ENCODE measurements at places on chromosomes 7 and 10. TPM values are rescaled to one million over a fixed set of nuclear protein-coding genes. Genes with fewer than 3 reads are reported as not detected.

LIPN gene
- not detected for total RNA-seq

SEMA3D gene
- 7.0 TPM for total RNA-seq

CYP26C1 gene
- total RNA-seq: under 0.01 TPM

FAM13C gene
- 3.9 TPM for total RNA-seq

OR13A1 gene
- not detected for total RNA-seq

CUBN gene
- total RNA-seq: 0.77 TPM

MYH16 gene
- not detected for total RNA-seq

IKZF1 gene
- total RNA-seq: not detected

LRRD1 gene
- total RNA-seq: under 0.01 TPM

FGFR2 gene
- total RNA-seq: 0.19 TPM

SSC4D gene
- 0.77 TPM for total RNA-seq

C10orf71 gene
- total RNA-seq: not detected

CDC14C gene
- not detected for total RNA-seq

IDI2 gene
- total RNA-seq: not detected

TMEM236 gene
- under 0.01 TPM for total RNA-seq

MEOX2 gene
- total RNA-seq: 43.3 TPM

SMO gene
- total RNA-seq: 4.8 TPM

SLC26A3 gene
- not detected for total RNA-seq

CCDC172 gene
- total RNA-seq: not detected

STAM gene
- total RNA-seq: 16.1 TPM

CALML5 gene
- not detected for total RNA-seq

TCERG1L gene
- total RNA-seq: not detected

MACC1 gene
- 1.1 TPM for total RNA-seq

FAM25G gene
- not detected for total RNA-seq

CPED1 gene
- 52.1 TPM for total RNA-seq

SORBS1 gene
- total RNA-seq: 1.1 TPM

LBX1 gene
- not detected for total RNA-seq

ZNRF2 gene
- 5.4 TPM for total RNA-seq

TYW1 gene
- total RNA-seq: 15.8 TPM

AKR1C4 gene
- not detected for total RNA-seq

MOGAT3 gene
- total RNA-seq: not detected

SLC26A5 gene
- not detected for total RNA-seq

CABCOCO1 gene
- total RNA-seq: not detected

EGFR gene
- total RNA-seq: 47.2 TPM

SPDYE1 gene
- not detected for total RNA-seq

SORCS1 gene
- total RNA-seq: not detected

GTF2IRD2 gene
- total RNA-seq: 1.3 TPM

SH2D4B gene
- under 0.01 TPM for total RNA-seq

ELFN1 gene
- total RNA-seq: 0.38 TPM

MNX1 gene
- total RNA-seq: not detected

MINDY4 gene
- total RNA-seq: 6.2 TPM

ITPRID1 gene
- not detected for total RNA-seq

PPP1R17 gene
- total RNA-seq: not detected

PRLHR gene
- not detected for total RNA-seq

SLC13A1 gene
- total RNA-seq: not detected

GPR158 gene
- total RNA-seq: 0.19 TPM

PODXL gene
- total RNA-seq: 29.1 TPM

SNCG gene
- 36.1 TPM for total RNA-seq

PRSS58 gene
- not detected for total RNA-seq

COL1A2 gene
- total RNA-seq: 5,973 TPM
